ENCODE measurements at places on chromosomes 7 and 10. TPM values are rescaled to one million over a fixed set of nuclear protein-coding genes. Genes with fewer than 3 reads are reported as not detected.

GRCh38 chr7:55977831-55978230, 13.4 kb downstream of the NIPSNAP2 start:
- no peak overlapping the region for H3K27ac ChIP-seq
- H3K36me3 ChIP-seq: no peaks in the 10 kb centered on the region
- H3K4me1 ChIP-seq: no peaks in the 10 kb centered on the region
- H3K4me3 ChIP-seq: no peak overlapping the region
- H3K27me3 ChIP-seq: no peaks in the 10 kb centered on the region
- DNase-seq: no peak

DNA sequence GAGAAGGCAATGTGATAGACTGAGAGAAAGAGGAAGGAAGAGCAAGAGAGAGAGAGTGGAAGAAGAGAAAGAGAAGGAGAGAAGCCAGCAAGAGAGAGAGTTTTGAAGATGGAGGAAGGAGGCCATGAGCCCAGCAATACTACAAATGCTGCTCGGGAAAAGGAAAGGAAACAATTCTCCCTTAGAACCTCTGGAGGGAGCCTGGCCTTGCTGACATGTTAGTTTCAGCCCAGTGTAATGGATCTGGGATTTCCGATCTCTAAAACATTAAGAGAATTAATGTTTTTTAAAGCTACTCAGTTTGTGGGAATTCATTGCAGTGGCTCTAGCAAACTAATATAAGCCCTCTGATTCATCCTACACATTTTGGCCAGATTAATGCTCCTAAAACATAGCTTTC, 206.8 kb upstream of the MTPN start:
- no peaks in the 10 kb centered on the region for H3K27me3 ChIP-seq
- H3K4me1 ChIP-seq: peaks cover 4% of the 10 kb centered on the region
- H3K27ac ChIP-seq: no peak overlapping the region
- no peak for DNase-seq
- H3K36me3 ChIP-seq: no peaks in the 10 kb centered on the region

Gene GRK5
- total RNA-seq: 4.5 TPM

Gene STAG3
- 105 TPM for total RNA-seq

- peak overlapping the region; percentile 89 for H3K27ac ChIP-seq
- DNase-seq: peak; percentile 80
- H3K4me1 ChIP-seq: peaks cover 13% of the 10 kb centered on the region
- no peaks in the 10 kb centered on the region for H3K36me3 ChIP-seq
Observed at GRCh38 chr7:6446838-6447580, 745 bp downstream of the DAGLB start.

DNA sequence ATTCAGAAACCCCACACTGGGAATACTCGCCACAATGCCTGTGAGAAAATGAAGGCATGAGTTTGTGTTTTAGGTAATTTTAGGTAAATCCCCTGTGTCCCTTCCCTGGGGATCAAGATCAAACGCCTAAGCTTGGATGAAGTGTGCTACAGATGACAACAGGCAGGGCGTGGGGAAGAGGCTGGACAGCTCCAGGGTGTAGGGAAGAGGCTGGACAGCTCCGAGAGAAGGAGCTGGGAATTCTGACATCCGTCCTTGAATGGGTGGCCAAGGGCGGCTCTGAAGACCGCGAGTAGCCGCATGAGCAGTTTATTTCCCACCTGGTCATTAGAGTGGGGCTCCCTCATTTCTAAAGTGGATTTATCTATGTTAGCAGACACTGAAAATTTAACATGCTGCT, 109.7 kb downstream of the RAMP3 start:
- no peaks in the 10 kb centered on the region for H3K36me3 ChIP-seq
- no peaks in the 10 kb centered on the region for H3K27me3 ChIP-seq
- no peak overlapping the region for H3K27ac ChIP-seq
- H3K4me1 ChIP-seq: no peaks in the 10 kb centered on the region
- DNase-seq: peak; percentile 27

- DNase-seq: no peak
- no peak overlapping the region for H3K27ac ChIP-seq
- no peaks in the 10 kb centered on the region for H3K36me3 ChIP-seq
- H3K4me1 ChIP-seq: no peaks in the 10 kb centered on the region
Observed at GRCh38 chr10:103055105-103055504, 137.0 kb downstream of the CNNM2 start.

Gene HOXA3
- total RNA-seq: 0.93 TPM

DNA sequence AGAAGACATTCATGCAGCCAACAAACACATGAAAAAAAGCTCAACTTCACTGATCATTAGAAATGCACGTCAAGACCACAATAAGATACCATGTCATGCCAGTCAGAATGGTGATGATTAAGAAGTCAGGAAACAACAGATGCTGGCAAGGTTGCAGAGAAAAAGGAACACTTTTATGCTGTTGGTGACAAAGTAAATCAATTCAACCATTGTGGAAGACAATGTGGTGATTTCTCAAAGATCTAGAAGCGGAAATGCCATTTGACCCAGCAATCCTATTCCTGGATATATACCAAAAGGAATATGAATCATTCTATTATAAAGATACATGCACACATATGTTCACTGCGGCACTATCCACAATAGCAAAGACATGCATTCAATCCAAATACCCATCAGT, 77.6 kb downstream of the C10orf90 start:
- no peak for DNase-seq
- no peaks in the 10 kb centered on the region for H3K36me3 ChIP-seq
- H3K4me1 ChIP-seq: no peaks in the 10 kb centered on the region
- H3K27ac ChIP-seq: no peak overlapping the region
- H3K27me3 ChIP-seq: no peaks in the 10 kb centered on the region
- H3K4me3 ChIP-seq: no peak overlapping the region

DNA sequence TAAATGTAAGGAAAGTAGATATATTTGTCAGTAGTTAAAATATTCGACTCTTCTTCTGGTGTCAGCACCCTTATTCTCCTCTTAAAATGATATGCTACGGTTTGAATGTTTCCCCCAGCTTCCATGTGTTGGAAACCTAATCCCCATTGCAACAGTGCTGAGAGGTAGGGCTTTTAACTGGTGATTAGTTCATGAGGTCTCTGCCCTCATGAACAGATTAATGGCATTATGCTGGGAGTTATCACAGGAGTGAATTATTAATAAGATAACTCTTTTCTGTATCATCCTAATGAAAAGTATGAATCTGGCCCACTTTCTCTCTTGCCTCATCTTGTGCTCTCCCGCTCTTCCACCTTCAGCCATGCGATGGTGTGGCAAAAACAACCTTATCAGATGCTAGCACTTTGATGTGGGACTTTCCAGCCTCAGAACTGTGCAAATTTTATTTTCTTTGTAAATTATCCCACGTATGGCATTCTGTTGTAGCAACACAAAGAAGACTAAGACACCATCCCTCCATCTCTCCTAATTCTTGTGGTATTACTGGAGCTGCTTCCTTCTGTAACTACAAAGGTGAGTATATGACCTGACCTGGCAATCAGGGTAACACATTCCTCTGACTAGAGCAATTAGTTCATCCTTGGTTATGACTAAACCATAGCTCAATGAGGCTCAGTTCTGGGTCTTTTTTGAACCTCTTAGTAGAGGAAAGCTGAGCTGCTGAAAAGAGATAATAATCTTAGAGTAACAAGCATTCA, 171.1 kb upstream of the TMEM196 start:
- H3K36me3 ChIP-seq: no peaks in the 10 kb centered on the region
- no peaks in the 10 kb centered on the region for H3K27me3 ChIP-seq
- H3K4me3 ChIP-seq: no peak overlapping the region
- no peaks in the 10 kb centered on the region for H3K4me1 ChIP-seq

DNA sequence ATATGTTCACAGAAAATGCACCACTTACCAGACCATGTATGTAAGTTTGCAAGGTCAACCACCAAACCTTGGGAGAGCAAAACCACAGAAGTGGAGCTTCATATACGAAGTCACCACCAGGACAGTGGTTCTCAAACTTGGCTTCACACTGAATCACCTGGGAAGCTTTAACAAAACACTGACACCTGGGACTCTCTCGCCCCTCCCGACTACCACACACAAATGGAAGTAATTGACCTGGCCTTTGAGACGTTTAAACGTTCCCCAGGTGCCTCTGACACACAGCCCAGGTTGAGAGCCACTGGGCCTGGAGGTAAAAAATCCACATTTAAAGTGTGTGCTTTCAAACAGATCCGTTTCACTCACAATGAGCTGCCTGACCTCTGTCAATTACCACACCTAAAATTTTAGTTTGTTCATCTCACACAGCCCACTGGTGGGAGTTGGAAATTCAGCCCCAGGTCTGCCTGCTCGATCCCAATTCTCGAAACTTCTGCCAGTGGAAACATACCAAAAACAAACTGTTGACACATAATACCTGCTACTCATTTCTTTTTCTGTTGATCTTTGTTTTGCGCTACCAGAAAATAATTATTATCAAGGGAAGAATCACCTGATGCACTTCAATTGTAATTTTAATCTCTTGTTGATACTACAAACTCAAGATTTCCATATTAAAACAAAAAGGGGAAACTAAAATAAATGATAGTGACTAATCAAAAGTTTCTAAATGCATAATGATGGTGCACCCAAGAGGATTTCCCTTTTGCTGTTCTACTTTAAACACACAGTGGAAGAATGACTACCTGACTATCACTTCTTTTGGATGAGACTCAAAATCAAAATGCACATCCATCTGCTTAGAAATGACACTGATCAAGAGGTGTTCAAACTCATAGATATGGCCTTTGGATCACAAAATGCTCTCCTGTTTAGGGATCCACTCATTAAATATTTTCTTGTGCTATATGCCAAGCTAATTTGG, 26.6 kb downstream of the CDNF start:
- H3K36me3 ChIP-seq: no peaks in the 10 kb centered on the region
- H3K4me1 ChIP-seq: no peaks in the 10 kb centered on the region
- H3K27me3 ChIP-seq: no peaks in the 10 kb centered on the region
- DNase-seq: no peak

Gene CYP3A5
- 0.12 TPM for total RNA-seq
